Activated T-helper 1 cell treated with Interleukin-2 at 50 U/mL for 16 hours (primary cell): ENCODE measurements at places on chromosomes 13 and 19.

DNA sequence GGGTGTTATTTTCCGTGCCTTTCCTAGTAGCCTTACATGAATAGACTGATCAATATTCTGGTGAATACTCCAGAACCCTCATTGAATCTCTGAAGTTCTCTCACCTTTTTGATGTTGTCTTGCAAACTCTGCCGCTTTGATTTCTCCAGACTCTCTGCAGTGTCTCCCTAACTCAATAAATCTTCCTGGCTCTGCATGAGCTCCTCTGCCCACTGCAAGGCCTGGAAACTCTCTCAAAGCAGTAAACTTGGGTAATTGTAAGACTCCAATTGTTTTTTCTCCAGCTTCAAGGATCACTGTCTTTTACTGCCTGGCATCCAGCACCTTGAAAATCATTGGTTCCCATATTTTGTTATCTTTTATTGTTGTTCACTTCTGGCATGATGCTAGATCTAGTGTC lies 198.4 kb downstream of the GPC5 start:
- no peak for DNase-seq

GRCh38 chr13:40401911-40402776 lies 264.3 kb downstream of the FOXO1 start:
- DNase-seq: no peak

DNA sequence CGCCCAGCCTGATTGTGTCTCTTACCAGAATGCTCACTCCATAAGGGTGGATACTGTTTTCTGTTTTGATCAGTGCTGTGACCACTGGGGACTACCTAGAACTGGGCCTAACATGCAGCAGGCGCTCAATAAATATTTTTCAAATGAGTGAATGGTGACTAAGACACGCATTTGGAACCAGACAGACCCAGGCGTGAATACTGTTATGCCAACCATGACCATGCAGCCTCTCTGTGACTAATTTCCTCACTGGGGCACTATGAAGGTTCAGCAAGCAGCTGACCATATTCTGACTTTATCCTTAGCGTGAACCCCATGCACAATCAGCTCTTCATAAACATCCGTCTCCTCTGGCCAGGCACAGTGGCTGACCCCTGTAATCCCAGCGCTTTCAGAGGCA lies 13.0 kb upstream of the SPC24 start:
- no peak for DNase-seq

GRCh38 chr13:53020764-53021335 lies 7.8 kb upstream of the OLFM4 start:
- no peak for DNase-seq
